CD14-positive monocyte (primary cell): ENCODE measurements at places on chromosomes 6 and 20.

- DNase-seq, result no peak
Observed at GRCh38 chr6:162058281-162058875, 669.2 kb downstream of the PRKN start.

DNA sequence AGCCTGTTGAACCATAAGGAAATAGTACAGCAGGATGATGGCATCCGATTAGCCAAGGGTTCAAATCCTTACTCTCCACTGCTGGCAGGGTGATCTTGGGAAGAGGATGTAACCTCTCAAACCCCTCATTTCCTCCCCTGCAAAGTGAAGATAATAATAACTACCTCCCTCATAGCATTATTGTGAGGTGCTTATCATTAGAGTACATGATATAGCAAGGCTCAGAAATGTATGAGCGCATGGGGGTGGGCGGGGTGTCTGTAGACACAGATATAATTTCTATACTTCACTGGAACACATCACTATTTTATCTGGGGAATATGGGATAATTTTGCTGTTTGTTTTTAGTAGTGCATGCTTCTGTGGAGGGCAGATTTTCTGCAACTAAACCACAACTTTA lies 89.8 kb upstream of the LAMP5 start:
- no peak for DNase-seq

GRCh38 chr20:31712564-31713311 lies 9.9 kb downstream of the BCL2L1 start:
- no peak for DNase-seq

GRCh38 chr6:75619230-75619899 lies 17.7 kb downstream of the SENP6 start:
- DNase-seq, result no peak
